Kasumi-1 (cell line): ENCODE measurements at places on chromosomes 7 and 10.

- DNase-seq, result no peak
Observed at GRCh38 chr10:71971769-71972555, 7.8 kb downstream of the CHST3 start.

GRCh38 chr7:76998285-76998589, 33.9 kb downstream of the SPDYE17 start:
- no peak for DNase-seq

DNA sequence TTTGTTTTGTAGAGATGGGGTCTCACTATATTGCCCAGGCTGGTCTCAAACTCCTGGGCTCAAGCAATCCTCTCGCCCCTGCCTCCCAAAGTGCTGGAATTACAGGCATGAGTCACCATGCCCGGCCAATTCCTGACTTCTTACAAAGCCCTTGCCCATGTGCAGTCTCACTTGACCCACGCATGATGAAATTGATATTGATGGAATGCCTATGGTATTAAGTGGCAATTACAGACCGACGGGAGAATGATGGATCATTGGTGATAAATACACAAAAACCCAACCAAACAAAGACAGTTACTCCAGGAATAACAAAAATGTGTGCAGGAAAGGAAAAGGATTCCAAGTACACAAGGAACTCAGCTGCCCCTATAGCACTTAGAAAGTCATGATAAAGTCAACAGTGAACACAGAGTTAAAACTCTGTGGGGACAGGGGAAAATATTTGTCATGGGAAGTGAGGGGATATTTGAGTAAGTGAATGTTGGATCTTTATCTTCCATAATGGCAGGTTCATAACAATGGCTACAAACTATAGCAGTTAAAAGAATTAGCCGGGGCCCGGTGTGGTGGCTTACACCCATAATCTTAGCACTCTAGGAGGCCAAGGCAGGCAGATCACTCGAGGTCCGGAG, 21.6 kb downstream of the HIP1 start:
- DNase-seq, result no peak

- DNase-seq, result no peak
Observed at GRCh38 chr10:127690176-127690835, 46.7 kb upstream of the FOXI2 start.

- no peak for DNase-seq
Observed at GRCh38 chr10:103718247-103718620, 137.1 kb downstream of the SH3PXD2A start.

- DNase-seq, result no peak
Observed at GRCh38 chr10:29050081-29050480, 238.8 kb upstream of the LYZL1 start.

GRCh38 chr10:9299966-9300365, 1245.5 kb downstream of the GATA3 start:
- no peak for DNase-seq

- no peak for DNase-seq
Observed at GRCh38 chr10:81875467-81876252, 666 bp downstream of the NRG3 start.

GRCh38 chr10:114274616-114275453, 35.8 kb downstream of the VWA2 start:
- no peak for DNase-seq

GRCh38 chr10:44322137-44322536, 62.8 kb downstream of the CXCL12 start:
- DNase-seq, result no peak
